ENCODE measurements at places on chromosomes 1 and 21. TPM values are rescaled to one million over a fixed set of nuclear protein-coding genes. Genes with fewer than 3 reads are reported as not detected.

DNA sequence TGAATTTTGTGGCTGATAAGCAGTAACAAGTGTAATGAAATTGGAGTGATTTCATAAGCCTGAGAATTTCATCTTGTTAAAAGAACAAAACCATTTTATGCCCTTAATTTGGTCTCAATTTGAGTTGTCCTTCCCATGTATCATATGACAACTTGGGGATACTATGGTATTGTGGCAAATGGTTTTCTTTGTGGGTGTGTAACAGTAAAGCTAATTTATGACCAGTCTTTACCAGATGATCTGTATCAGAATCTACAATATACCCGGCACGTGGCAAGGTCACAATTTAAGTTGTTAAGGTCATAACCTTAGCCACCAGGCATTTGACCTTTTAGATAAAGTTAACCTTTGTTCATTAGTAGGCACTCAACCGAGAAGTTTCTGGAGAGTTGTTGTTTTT lies 9.1 kb downstream of the NFIA start:
- DNase-seq = no peak

Gene WNT9A
- 1.2 TPM for total RNA-seq

Gene LRRN2
- total RNA-seq = 0.12 TPM

Gene AMIGO1
- total RNA-seq = 0.07 TPM

GRCh38 chr1:231584117-231584516 lies 42.5 kb upstream of the DISC1 start:
- DNase-seq = no peak

Gene KCNA3
- total RNA-seq = not detected

- no peak for DNase-seq
Observed at GRCh38 chr1:2018217-2019171, 651 bp upstream of the GABRD start.

Gene TINAGL1
- total RNA-seq = 61.7 TPM

DNA sequence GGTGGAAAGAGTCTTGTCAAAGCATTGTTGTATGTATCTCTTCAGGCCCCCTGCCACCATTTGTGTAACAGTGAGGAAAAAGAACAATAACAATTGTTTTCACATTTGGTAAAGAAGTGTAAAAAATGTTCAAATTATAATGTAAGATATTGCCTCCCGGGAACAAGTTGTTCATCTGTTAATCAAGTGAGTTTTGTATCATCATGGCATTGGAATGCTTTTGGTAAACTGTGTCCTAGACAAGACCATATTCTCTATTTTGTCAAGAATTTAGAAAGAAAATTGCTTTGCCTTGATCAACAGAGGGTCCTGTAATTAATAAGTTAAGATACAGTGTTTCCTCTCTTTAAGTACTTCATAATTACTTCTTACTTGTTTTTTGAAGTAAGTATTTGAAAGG lies 692.0 kb upstream of the NR5A2 start:
- DNase-seq = no peak

DNA sequence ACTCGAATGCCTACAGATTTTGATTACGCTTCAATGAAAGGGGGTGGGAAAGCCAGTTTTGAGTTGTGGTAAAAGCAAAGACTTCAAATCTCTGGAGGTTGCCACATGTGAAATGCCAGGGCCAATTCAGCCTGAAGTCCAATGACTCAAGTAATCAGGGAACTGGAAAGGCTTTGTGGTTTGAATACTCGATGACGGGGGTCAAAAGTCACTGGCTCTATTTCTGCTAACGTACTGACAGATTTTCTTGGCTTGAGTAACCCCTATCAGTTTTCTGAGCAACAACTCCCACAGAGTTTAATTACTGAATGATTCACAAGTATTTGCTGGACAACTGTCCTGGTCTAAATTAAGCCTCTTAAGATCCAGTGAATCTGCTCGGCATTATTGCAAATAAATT lies 152.2 kb downstream of the SIPA1L2 start:
- DNase-seq = no peak

Gene CYP2J2
- total RNA-seq = not detected

- no peak for DNase-seq
Observed at GRCh38 chr1:145926686-145927062, 610 bp downstream of the RBM8A start.

DNA sequence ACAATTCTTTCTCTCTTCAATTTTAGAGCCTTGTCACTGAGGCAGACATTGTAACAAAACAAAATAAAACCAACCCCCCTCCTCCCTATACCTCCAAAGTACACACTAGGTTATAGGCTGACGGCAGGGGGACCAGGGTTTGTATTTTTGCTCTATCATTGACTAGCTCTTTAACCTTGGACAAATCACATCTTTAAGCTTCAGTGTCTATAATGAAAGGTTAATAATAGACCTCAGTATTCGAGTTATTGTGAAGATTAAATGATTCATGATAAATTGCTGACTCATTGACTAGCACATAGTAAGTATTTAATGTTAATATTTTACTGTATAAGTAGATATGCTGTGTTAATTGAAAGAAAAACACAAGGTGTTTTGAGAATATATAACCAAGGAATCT lies 1267.6 kb upstream of the ADGRL2 start:
- no peak for DNase-seq

DNA sequence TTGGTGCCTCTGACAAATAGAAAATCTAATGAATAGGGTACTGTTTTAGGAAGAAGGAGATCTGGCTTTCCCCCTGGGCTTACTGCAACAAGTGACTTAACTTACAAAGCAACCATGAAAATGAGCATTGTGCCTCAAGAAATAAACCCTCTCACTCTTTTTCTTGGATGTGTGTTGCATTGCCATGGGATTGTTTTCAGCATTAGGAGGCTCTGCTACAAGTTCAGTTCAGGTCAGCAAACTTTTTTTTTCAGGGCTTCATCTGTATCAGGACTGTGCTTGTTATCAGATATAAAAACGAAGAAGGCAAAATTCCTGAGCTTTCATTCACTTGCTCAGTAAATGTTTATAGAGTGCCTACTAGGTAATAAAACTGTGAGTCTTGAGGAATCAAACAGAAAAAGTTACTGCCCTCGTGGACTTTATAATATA lies 37.8 kb upstream of the DOCK7 start:
- DNase-seq = no peak

DNA sequence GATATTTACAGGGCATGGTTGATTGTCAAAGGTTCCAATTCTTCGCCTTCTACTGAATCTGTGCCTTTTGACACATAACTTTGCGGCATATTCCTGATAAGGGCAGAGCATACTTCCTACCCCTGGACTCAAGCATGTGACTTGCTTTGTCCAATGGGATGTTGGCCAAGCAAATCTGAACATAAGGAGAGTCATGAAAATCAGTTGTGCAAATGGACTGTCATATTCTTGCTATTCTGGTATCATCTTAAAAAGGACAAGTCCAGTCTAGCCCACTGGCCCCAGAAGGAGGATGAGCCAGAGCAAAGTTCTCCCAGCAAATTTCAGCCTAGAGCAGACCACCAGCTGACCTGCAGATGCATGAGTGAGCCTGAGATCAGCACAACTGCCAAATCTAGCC lies 41.0 kb upstream of the MUTYH start:
- DNase-seq = no peak

DNA sequence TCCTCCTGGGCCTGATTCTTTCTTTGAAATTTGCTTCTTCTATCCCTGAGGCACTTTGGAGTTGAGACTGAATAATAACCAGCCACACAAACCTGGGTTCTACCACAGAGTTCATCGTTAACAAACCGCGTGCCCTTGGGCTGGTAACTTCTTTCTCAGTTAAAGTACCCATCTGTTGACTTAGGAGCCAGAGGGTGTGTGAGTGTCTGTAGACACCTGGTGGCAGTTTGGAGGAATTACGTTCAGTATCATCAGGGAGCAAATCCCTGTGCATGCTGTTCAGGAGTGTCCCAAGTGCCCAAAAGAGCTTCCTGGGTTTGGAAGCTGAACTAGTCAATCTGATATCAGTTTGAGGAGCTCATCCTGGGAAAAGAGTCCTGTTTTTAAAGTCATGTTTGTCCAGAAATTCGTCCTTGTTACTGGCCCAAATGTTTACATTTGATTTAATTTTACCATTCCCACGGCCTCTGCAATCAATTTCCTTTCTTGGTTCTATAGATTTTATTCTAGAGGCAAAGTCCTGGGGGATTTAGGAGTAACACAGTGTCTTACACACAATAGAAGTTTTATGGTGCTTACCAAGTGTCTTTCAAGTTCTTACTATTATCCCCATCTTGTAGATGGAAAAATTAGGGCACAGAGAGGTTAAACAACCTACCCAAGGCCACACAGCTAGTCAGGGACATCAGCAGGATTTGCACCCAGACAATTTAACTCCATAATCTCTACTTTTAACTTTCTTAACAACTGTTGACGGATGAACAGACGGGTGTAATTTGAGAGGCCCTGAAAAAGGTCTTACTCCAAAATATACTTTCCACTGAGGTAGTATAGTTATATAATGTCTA lies 26.7 kb upstream of the RPTN start:
- DNase-seq = peak; percentile 23

- DNase-seq = no peak
Observed at GRCh38 chr21:29477941-29478340, 179.2 kb downstream of the BACH1 start.

DNA sequence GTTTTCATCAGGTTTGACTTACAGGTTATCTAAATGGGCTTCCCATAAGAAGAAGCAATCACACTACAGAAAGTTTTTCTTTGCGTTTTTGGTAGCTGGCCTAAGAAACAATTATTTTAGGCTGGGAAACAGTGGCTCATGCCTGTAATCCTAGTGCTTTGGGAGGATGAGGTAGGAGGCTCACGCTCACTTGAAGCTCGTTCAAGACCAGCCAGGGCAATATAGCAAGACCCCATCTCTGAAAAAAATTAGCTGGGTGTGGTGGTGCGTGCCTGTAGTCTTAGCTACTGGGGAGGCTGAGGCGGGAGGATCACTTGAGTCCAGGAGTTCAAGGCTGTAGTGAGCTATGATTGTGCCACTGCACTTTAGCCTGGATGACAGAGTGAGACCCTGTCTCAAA lies 1.6 kb upstream of the REN start:
- no peak for DNase-seq

DNA sequence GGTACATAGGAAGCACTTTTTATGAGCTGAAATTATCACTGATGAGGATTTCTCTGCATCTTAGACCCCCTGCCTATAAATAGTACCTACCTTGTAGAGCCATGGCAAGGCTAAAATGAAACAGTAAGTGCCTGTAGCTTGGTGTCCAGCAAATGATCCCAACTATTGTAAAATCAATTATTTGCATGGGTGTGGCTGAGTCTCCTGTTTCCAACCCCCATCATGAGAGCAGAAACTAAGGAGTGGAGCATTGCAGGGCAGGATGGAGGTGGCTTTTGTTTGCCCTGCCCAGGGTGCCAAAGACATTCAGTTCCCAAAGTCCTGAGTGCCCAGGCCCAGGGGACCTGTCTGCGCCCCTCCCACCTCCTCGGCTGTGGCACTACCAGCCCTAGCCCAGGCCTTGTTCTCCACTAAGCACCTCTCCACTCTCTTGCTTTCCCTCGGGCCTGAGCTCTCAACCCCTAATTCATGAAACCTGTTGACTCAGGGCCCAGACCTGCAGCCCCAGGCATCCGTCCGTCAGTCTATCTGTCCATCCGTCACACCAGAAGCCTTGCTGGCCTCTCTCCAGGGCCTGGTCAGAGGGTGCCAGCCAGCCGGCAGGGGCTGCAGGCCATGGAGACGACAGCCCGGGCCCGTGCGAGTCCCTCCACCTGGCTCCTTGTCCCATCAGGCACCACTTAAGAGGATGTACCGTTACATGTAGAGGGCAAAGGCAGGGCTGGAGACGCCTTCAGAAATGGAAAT lies 39.6 kb downstream of the PAX7 start:
- no peak for DNase-seq

- no peak for DNase-seq
Observed at GRCh38 chr1:98099501-98099900, 178.7 kb upstream of the DPYD start.

DNA sequence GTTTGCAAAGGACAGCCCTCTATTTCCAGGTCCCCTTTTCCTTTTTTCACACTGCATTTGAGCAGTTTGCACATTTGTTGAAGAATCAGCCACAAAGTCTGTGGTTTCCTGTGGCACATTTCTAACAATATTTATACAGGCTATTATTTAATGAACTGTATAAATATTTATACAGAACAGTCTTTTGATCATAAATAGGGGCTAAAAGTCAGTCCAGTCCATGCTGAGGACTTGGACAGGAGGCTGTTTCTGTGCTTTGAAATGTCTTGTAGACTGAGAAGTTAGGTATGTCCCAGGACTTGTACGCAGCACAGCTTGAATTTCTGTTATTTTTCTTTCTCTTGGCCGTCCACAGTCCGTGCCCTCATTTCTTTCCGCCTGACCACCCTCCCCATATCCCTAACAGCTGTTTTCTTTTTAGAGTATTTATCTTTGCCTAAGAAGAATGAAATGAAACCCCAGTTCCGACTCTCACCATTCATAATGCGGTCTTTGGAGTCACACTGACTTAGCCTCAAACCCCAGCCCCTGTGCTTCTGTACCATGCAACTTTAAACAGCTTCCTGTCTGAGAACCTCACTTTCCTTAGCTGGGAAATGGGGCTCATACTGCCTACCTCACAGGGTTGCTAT lies 19.7 kb downstream of the FGGY start:
- no peak for DNase-seq

GRCh38 chr21:29217818-29218291 lies 80.9 kb upstream of the BACH1 start:
- no peak for DNase-seq

DNA sequence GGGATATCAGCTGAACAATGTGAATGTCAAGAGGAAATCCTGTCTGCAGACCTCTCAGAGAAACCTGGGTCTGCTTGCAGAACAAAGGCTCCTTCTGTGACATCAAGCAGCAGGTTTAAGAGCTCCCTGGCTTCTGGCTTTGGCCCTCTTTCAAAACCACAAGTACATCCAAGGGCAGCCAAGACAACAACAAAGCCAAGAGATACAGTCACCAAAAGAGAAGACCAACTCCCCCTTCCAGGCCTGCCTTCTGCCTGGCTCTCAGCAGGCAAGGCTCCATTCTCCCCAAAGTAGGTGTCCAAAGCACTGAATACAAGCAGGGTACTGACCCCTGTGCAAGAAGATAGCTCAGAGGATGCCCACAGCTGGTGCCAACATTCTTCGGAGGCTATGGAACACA lies 11.5 kb downstream of the BCAR3 start:
- DNase-seq = peak; percentile 25

- no peak for DNase-seq
Observed at GRCh38 chr1:71094913-71095312, 14.1 kb upstream of the ZRANB2 start.

DNA sequence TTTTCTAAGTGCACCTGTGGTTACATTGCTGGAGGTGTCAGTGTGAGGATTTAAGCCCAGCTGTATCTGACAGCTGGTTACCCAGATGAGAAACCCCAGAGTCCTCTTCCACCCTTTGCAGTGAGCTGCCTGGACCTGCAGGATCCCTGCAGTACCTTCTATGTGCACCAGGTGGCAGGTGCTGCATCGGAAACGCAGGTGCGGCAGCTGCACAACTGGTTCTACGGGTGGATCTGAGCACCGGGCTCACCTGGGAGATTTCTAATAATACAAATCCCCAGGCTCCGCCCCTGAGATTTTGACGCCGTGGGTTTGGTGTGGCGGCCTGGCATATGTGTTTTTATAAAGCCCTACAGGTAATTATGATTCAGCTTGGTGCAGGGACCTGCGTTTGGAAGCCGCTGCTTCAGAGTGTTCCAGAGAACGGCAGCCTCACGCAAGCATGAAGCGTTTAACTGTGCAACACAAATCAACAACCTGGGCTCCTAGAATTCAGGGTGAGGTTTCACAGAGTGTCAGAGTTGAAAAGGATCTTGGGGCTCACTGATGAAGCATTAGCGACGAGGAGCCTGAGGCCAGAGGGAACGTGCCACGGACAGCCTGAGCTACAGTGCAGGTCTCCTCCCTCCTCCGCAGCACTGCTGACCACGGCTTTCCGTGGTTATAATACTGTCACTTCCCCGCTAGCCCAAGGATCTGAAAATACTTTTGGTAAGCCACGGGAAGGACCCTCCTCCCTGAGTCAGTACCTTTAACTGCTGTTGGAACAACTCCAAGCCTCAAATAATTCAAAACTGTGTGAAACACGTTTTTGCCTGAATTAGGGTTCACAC lies 96.7 kb upstream of the TRABD2B start:
- peak; percentile 15 for DNase-seq

Data from G401 (cell line).